ENCODE measurements at places on chromosomes 4 and X. TPM values are rescaled to one million over a fixed set of nuclear protein-coding genes. Genes with fewer than 3 reads are reported as not detected.

- H3K27ac ChIP-seq = no peak overlapping the region
- H3K27me3 ChIP-seq = no peaks in the 10 kb centered on the region
- H3K36me3 ChIP-seq = peaks cover 6% of the 10 kb centered on the region
- no peak for DNase-seq
- H3K4me1 ChIP-seq = peaks cover 3% of the 10 kb centered on the region
- no peak overlapping the region for H3K4me3 ChIP-seq
Measured at GRCh38 chrX:154793084-154793795, 12.0 kb downstream of the MPP1 start.

DNA sequence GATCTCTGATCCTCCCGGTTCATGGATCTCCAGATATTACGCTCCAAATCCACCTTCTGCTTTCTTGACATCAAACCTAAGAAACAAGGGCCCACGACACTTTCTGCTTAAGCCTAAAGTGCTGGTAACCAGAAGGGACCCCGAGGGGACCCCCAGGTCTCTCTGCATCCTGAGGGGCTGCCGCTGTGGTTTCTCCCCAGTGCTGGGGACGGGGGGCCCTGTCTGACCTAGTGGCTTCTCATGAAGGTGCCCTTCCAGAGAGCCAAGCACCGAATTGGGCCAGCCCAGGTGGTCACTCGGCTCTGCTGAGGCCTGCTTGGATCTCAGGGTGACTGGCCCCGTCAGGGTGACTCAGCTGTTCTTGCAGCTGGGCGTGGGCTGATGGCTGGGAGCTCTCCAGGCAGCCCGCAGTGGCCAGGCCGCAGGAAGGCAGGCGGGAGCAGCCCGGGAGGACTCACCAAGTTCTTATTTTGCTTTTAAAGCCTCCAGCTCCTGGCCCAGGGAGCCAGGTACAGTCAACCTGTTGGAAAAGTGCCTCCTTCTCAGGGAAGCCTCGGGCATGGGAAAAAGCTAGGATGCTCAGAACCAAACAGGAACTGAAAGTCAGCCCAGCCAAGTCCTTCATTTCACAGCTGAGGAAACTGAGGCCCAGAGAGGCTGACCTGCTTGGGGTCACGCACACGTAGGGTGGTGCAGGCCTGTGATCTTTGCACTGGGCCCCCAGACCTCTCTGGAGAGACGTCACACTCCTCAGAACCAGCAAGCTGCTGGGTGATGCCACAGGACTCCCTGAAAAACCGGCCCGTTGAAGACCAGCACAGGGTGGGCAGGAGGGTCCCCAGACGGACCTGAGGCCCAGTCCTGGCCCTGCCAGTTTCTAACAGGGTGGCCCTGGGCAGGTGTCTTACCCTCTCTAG lies 16.7 kb downstream of the BLOC1S4 start:
- no peaks in the 10 kb centered on the region for H3K27me3 ChIP-seq
- no peak overlapping the region for H3K27ac ChIP-seq
- no peak overlapping the region for H3K4me3 ChIP-seq
- no peak for DNase-seq
- H3K36me3 ChIP-seq = no peaks in the 10 kb centered on the region
- H3K4me1 ChIP-seq = peaks cover 9% of the 10 kb centered on the region

DNA sequence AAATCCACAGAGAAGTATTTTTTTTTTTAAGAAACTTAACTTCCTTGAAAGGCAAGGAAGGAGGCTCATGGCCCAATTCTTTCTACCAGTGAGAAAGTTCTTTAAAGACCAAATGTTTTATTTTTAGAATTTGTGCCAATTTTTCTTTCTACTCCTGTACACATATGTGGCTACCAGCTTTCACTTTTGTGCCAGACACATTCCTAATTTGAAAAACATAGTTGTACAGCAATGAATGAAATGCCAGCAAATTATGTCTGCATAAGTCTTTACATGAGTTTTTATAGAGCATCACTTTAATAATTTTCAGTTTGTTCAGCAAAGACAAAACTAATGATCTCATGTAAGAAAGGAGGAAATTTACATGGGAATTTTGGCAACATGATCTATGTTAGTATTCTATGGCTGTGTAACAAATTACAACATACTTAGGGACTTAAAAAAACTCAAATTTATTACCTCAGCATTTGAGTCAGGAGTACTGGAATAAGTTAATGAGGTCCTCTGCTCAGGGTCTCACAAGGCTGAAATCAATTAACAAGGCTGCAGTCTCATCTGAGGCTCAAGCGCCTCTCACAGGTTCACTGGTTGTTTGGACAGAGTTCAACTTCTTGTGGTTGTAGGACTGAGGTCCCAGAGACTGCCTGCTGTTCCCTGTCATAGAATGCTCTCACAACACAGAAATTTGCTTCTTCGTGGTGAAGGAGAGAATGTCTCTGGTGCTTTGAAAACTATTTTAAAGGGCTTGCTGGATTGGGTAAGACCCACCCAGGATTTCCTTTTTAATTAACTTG lies 678.2 kb upstream of the FAM241A start:
- H3K4me3 ChIP-seq = no peak overlapping the region
- no peaks in the 10 kb centered on the region for H3K4me1 ChIP-seq
- no peak for DNase-seq
- no peaks in the 10 kb centered on the region for H3K36me3 ChIP-seq
- H3K27ac ChIP-seq = no peak overlapping the region

Gene F8A2
- not detected for total RNA-seq

Gene HSFX4
- total RNA-seq = not detected
